ENCODE measurements at places on chromosomes 4 and X. TPM values are rescaled to one million over a fixed set of nuclear protein-coding genes. Genes with fewer than 3 reads are reported as not detected.
A peak's percentile ranks its signal among the peaks of the same experiment; 100 is the strongest.

The NR3C2 gene
- 0.11 TPM for total RNA-seq

DNA sequence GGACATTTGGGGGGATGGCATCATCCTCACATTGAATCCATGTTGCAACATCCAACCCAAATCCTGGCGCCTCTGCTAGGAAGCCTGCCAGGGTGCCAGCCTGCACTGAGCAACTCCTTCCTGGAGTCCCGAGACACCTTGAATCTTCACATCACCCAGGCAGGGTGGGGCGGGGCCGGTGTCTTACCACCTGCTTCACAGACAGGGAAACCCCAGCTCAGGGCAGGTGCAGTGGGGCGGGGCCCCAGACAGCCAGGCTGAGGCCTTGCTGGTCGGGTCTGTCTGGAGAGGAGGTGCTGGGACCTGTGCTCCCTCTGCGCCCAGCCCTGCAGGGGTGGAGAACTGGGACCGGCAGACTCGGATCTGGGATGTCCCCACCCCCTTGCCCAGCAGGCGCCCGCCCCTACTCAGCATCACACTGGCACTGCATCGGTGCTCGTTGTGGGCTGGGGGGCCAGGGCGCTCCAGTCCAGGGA, 31.5 kb upstream of the HTRA3 start:
- no peak for DNase-seq

The RBM41 gene
- 9.8 TPM for total RNA-seq

DNA sequence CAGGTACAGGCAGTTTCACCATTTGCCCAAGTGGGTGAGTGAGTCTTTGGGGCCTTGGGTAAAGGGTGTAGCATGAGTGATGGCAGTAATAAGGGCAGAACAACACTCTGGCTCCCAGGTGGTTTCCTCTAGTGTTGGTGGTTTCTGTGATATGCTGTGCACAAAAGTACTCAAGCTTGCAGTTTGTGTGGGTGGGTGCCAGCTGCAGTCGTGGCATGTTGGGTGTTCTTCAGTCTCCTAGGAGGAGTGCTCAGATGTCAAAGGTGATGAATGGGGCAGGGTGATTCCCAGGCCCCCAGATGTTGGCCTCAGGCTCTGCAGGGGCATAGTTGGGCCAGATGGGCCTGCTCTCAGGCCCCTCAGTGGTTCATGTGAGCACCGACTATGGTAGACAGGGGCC, 166.1 kb upstream of the KLF8 start:
- no peak for DNase-seq

The TLR6 gene
- 1.5 TPM for total RNA-seq

- DNase-seq, result no peak
These were observed 71.8 kb downstream of the PRKG2 start for GRCh38 chr4:81143183-81143582.

The MED12 gene
- total RNA-seq, result not detected

DNA sequence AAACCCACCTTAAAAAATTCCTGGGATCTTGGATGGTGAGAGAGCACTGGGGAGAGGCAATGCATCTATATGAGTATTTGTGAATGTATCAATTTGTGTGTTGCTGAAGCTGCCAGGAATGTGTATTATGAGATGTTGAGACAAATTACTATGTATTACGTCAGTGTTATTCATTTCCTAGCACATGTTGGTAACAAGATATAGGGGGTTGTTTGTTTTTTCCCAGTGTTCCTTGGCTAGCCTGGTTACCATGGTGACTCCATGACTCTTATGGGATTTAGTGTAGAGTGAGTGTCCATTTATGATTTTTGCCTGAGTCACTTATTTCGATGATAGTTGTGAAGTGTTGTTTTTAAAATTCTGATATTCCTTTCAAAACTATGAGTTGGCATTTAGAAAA, 65.6 kb downstream of the RAB40A start:
- peak; percentile 11 for DNase-seq

DNA sequence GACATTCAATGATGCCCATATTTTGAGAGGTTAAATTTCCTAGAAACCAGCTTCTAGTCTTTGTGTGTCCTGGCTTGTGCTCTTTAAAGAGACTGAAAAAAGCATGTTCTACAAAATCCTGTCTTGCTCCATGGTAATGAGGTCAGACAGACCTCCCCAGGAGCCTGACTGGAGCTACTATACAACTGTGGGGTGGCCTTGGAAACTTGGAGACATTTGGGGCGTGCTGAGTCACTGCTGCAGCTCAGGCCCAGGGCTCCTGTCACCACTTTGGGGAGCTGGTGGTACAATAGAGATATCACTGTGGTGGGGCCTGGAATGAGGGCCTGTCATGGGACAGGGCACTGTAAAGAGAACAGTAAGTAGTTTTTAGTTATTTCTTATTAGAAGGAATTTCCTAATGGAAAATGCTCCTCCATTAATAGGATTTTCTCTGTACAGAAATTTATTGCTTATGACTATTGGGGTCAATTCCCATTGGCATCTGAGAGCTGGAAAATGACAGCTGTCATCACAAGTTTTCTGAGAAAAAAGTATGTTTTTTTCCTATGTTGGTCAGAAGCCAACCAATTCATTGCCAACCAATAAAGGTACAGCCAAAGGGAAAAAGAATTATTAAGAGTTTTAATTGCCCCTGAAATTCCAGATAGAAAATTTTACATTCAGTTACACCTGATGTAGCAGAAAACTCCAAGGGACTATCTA, 207.4 kb upstream of the JADE1 start:
- peak; percentile 59 for DNase-seq

Measured in SJSA1 (cell line).